ENCODE measurements at places on chromosomes 13 and 19. TPM values are rescaled to one million over a fixed set of nuclear protein-coding genes. Genes with fewer than 3 reads are reported as not detected.

The GPR183 gene
- not detected for total RNA-seq

- no peak for DNase-seq
Measured at GRCh38 chr19:2519482-2519881, 43.6 kb downstream of the GADD45B start.

The ATXN8OS gene
- total RNA-seq, result not detected

GRCh38 chr13:52744842-52745375, 5.3 kb upstream of the CNMD start:
- no peak for DNase-seq

DNA sequence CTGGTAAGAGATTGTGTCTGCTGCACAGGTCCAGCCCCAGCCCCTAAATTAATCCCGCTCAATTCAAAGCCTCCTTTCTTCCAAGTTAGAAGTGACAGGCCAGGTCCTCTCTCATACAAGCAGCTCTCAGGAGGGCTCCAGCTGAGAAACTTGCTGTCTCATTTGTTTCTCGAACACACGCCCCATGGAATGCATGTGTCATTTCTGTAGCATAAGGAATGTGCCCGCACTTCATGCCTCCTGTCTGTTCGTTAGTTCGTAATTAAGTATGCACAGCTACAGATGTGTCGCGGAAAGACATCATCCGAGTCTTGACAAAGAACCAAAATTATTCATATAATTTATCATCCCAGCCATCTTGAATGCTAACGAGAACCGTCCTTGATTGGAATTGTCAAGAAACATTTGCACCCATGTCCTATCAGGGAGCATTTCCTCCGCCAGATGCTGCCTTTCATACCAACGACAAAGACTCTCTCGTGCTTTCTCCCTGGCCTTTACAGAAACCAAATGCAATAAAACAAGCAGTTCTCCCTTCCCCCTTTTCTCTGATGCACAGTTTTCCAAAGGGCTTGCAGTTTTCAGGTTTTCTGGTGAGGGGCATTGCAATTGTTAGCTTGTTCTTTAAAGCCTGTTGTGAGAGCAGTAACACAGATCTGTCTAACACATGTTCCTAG, 133.5 kb downstream of the UQCRFS1 start:
- DNase-seq, result no peak

DNA sequence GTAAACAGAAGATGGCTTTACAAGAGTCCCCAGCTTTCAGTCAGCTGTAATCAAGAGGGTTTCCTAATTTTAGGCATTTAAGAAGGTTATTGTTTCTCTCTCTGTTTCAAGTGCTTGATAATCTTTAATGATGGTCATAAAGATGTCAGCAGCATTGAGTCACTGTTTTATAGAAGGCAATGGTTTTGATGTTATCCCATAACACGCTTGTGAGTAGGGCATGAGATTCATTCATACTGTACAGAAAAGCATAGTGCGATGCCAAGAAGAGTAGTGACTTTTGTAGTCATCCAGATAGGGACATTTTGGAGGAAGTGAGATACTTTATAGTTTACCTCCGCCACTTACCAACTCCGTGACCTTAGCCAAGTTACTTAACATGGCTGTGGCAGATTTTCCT, 364.2 kb upstream of the SLC10A2 start:
- no peak for DNase-seq

- no peak for DNase-seq
Measured at GRCh38 chr19:2582984-2583956, 107.3 kb downstream of the GADD45B start.

GRCh38 chr13:32988608-32989289, 27.5 kb upstream of the KL start:
- no peak for DNase-seq

DNA sequence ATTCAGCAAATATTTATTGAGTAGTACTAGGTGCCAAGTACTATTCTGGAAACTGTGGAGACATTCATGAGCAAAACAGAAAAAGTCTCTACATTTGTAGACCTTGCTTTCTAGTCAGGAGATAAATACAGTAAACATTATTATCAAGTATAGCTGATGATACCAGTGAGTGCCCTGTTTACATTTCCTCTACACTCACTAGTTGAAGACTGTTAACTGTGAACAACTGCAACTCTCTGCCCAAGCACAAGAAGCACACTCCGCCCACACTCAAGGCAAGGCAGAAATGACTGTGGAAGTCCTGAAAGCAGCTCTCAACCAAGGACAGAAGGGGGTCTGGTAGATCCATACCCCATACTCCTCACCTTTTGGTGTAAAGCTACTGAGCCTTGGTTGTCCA, 837.0 kb downstream of the DIAPH3 start:
- DNase-seq, result no peak

The CASP14 gene
- not detected for total RNA-seq

GRCh38 chr13:87622971-87623370, 48.2 kb upstream of the SLITRK5 start:
- DNase-seq, result no peak

GRCh38 chr13:72156760-72157159, 289.8 kb upstream of the DACH1 start:
- no peak for DNase-seq

The CPAMD8 gene
- 0.28 TPM for total RNA-seq

The ZFP82 gene
- total RNA-seq, result 3.6 TPM

- no peak for DNase-seq
Measured at GRCh38 chr13:36447501-36447900, 15.2 kb downstream of the CCNA1 start.

DNA sequence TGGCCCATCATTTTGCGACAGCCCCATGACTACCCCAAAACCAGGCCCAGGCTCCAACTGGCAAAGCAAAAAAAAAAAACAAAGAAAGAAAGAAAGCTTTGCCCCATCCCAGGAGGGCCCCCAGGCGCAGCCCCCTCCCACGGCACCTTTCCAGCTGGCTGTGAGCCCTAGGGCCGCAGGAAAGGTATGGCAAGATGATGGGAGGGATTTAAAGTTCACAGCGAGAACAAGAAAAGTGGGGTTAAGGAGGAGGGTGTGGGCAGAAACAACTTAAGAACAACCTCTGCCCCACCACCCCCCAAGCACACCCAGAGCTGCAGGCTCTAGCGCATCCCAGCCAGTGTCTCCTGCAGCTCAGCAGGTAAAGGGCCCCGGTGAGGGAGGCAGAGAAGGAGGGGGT, at the start of gene CYP2F1:
TSS of gene CYP2F1 (plus strand) at position 301 of the 400 bp plus-strand sequence. CDS start 1,757 bp downstream, outside the sequence.
- DNase-seq, result no peak

The DMKN gene
- total RNA-seq, result not detected

The INSL3 gene
- not detected for total RNA-seq

- no peak for DNase-seq
Measured at GRCh38 chr13:20093951-20094350, 66.9 kb downstream of the GJA3 start.

GRCh38 chr19:34578751-34579150, 97.2 kb downstream of the WTIP start:
- no peak for DNase-seq

DNA sequence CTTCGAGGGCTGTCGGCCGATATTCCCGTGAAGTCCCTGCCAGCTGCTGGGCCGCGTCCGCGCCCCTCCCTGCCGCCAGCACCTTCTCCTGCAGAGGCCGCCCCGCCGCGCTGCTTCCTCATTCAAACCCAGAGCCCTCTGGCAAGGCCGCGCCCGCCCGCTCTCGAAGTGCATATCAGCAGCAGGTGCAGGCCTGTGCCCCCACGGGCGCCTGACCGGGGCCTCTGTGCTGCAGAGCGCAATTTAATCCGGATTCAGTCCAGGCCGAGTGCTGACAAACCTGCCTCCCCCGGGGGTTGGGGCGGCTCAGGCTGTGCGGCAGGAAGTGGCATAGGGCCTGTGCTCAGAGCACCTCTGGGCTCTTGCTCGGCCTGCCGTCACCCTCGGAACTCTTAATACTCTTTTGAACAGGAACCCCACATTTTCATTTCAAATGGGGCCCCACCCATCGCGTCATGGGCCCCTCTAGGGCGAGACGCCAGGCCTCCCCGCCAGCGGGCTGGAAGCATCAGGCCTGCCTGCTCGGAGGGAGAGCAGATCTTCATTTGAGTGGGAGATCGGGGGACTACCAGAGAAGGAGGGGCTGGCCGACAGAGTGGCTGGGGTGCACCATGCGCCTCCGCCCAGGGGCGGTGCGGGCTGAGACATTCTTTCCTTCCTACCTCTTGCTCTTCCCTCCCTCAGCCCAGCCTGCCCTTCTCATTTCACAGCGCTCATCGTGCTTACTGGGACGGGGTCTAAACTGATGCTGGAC, 125.7 kb downstream of the TNFRSF19 start:
- no peak for DNase-seq
